Hematopoietic multipotent progenitor cell treated with erythropoietin and hydrocortisone succinate and interleukin-3 and kit ligand, for 6 days (in vitro differentiated cells): ENCODE measurements at places on chromosomes 2 and 18.

DNA sequence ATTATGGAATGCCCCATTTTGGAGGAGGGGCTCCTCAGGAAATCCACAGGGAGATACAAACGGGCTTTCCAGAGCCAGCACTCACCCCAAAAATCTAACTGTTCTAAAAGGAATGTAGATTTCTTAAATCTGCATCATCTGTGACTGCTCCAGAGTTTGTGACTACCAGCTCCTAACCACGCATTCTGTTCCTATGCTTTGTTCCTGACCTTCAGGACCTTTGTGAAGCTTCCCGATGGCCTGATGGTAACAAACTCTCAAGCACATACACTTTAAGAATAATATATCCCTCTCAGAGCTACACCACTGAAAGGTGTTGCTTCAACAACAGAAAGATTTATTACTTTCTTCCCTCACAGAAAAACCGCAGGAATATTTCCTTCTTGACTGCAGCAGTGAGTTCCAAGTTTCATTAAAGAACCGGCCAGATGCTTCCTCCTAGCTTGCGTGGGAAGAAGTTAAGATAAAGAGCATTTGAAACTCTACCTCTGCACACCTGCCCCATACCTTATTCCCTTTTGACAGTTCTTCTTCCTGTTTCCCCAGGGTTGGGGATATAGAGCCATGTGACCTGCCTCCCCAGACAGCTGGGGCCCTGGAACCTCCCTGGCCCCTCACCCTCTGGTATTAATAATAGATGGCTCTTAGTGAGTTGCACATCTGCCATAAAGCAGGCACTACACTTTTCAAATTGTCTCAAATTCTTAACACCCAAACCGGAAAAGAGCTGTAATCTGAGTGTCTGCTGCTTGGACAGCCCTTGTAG is 40.2 kb upstream of the EML4 start:
- DNase-seq = no peak

GRCh38 chr2:169260846-169261642 is 101.3 kb downstream of the LRP2 start:
- no peak for DNase-seq

DNA sequence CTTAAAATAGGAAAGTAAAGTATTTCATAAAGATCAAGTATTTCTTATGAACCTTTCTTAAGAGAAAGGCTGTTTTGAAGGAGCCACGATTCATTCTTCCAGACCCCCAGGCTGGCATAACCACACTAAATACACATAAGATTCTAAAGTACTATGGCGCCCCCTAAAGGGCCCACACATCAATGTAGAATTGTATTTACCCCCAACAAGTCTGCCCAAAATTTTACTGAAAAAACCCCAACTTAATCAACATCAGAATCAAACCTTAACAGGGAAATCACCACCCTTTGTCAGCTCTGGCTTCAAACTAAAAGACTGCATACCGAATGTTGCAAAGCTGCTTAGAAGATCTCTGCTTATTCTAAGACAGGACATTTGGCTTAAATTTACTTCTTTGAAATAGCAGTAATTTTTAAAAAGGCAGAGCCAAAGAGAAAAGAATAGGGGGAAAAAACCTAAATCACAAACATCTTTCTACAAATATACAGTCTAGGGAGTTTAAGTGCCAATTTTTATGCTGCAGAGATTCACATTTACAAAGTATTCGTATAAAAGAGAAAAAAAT is 20.4 kb upstream of the BCL2 start:
- DNase-seq = peak; percentile 87

GRCh38 chr2:189549449-189549832 is 31.1 kb downstream of the SLC40A1 start:
- DNase-seq = no peak

DNA sequence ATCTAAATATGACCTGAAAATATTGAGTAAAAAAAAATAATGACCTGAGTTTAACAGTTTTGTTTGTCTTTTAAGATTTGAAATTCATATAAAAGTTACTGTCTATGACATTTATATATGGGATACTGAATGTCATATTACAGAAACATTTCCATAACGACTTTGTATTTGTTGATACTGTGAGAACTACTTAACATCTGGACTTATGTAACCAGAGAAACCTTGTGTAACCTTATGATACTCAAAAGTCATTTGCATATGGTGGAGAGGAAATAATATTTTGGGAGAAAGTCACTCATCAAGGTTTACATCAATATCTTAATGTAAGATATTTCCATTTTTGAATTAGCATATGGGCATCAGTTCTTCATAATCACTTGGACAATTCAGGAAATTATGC is 12.6 kb downstream of the MFSD6 start:
- no peak for DNase-seq

GRCh38 chr2:197245829-197246804 is 64.5 kb downstream of the ANKRD44 start:
- no peak for DNase-seq

- DNase-seq = no peak
Observed at GRCh38 chr18:48815581-48816324, 135.0 kb downstream of the SMAD7 start.

DNA sequence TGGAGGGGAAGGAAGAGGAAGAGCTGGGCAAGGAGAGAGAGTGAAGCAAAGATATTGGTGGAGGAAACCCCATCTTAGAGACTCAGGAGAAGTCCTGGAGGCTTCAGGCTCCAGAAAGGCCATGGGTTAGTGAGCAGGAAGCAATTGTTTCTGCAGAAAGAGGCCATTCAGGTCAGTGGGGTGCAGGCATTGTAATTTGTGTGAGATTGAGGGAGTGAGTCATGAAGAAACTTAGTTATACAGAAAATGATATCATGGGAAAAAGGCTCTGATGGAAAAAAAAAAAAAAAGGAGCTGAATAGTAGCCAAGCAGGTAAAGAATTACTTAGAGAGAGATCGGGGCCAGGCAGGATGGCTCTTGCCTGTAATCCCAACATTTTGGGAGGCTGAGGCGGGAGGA is 4.0 kb downstream of the EMILIN2 start:
- DNase-seq = no peak

DNA sequence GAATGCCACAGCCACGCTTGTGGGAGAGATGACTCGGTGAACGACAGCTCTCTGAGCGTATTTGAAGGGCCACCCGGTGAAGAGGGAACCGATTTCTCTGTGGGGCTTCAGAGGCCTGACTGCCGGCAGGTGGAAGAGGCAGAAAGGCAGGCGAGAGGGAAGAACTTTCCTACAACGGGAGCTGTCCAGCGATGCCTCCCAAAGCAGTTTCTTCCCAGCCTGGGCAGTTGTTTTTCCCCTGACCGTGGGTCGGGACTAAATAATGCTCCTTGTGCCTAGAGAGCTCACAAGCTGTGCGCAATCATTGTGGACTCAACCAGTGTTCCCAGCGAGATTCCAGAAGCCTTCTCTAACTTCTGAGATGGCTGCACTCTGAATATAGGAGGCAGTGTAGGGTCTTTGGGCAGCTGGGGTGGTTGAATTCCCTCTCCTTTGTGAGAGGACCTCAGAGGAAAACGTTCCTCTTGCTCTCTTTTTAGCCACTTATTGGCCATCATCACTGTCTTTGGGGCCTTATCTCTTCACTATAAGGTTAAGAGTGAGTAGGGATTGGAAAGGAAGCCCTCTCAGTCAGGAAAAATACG is 710 bp downstream of the SEC11C start:
- DNase-seq = peak; percentile 41

DNA sequence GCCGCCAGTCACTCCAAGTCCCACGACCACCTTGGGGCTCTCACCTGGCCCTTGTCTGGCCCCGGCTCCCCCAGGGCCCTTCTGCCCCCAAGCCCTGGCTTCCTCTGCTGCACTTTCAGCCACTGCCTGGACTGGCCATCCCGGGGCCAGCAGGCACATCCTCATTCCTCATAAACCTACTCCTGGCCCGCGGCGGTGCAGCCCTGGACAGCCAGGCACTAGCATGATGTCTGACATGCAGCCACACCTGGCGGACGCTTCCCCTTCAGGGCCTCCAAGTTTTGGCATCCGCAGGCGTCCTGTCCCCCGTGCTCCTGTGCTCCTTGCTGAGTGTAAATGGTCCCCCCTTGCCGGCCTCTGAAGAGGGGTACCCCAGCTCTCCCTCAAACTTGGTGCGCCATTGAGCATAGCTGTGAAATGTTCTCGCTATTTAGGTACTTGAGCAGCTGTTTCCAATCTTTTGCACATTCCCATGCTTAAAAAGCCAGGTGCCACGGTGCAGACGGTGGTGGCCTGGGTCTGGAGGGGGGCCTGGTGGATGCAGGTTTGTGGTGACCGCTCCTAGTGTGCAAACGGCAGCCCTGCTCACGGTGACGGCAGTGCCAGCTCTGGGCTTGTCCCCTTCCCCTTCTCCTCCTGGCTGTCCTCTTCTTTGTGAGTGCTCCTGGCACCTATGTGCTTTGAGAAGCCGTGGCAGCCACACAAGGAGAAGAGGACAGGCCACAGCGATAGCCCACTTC is 123.8 kb downstream of the MBP start:
- DNase-seq = no peak

GRCh38 chr2:34332813-34333212 is 733.7 kb upstream of the FAM98A start:
- no peak for DNase-seq

DNA sequence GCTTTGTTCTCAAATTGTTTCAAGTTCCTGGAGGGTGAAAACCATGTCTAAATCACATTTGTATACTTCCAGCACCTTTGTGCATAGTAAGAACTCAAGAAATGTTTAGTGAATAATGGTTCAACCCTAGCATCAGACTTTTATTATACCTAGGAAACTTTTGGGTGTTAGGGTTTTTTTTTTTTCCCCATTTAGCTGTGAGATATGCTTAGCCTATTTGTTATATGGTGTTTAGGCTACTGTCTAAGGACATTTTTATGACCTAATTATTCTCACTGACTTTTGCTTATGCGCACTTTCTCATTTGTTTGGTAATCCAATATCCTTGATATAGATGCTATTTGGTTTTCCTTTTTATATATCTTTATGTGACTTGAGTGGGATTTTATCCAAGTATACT is 164.7 kb downstream of the PHLPP1 start:
- no peak for DNase-seq

- no peak for DNase-seq
Observed at GRCh38 chr18:46478796-46479195, 178.2 kb downstream of the LOXHD1 start.

DNA sequence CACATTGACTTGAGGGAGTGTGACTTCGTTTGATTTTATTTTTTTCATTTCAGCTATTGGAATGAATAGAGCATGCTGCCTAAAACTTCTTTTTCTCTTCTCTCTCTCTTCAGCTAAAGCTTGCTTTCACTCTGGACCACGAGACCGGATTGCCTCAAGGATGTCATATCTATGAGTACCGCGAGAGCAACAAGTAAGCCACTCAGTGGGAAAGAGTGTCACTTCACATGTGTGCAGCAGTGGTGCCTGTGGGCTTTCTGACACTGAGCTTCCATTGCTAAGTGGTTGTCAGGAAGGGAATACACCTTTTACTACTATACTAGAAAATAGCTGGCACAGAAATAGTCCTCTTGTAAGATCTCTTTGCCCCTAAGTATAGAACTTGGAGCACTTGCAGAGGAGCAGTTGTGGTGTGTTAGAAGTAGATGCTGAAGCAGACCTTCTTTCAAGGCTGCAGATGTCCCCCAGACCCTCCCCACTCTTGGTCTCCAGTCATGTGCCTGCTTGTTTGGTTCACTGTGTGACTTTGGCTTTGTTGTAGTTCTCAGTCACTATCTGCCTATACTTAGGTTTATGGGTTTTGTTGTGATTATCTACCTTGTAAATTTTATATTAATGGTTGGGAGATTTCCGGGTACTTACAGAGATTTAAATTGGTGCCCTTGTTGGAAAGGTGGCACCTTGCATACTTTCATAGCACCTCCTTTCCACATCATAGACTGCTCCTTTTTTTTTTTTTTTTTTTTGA is 78.5 kb upstream of the ALPP start:
- no peak for DNase-seq

- DNase-seq = no peak
Observed at GRCh38 chr18:74450626-74451025, 6.5 kb downstream of the DIPK1C start.

DNA sequence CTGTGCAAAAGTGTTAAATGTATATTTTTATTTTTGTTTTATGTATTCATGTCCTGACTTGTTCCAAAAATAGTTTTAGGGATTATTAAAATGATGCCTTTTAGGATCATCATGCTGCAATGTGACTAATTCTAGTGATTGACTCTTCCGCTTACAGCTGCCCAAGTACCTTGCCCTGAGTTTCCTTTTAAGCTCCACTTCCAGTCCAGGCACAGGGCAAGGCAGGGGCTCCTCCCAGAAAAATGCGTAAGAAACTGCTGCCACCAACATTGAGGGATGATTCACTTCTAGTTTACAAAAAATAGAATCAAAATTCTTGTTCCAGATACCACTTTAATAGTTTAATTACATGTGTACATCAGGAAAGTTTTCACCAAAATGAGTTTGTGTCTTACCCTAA is 116.4 kb downstream of the IRS1 start:
- DNase-seq = no peak

DNA sequence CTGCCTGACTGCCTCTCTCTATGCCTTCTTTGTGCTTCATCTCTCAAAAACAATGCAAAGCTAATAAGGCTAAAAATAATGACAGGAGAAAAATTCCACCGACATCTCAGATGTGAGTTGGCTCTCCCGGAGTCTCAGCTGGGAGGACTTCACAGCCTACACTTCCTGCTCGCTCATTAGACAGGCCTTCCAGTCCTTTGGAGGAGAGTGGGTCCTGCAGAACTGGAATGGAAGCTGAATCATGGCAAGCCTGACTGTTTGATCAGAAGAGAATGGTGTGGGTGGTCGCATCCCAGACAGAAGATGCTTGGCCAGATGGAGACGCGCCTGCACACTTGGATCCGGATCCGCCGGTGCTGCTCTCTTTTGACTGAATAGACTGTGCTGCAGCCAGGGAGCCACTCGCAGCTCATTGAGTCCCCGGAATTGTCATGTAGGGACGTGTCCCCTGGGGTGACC is 49.7 kb downstream of the TRIB2 start:
- no peak for DNase-seq

- no peak for DNase-seq
Observed at GRCh38 chr2:113672326-113672932, 45.4 kb downstream of the RABL2A start.

GRCh38 chr2:165833156-165833555 is 39.1 kb upstream of the GALNT3 start:
- no peak for DNase-seq

DNA sequence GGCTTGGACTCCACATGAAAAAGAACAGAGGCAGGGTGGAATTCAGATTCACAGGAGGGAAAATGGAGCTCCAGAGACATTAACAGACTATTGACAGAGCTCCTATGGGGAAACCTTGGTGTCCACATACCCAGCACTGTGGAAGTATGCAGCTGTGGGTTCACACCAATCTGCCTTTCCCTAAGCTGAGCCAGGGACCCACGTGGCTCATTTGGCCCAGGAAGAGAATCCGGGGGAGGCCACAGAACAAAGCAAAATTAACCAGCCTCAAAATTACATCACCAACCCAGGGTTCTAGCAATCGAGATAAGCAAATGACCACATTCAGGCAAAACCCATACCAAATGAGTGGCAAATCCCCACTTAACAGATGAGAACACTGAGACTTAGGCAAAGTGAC is 105.8 kb upstream of the TWIST2 start:
- DNase-seq = no peak

DNA sequence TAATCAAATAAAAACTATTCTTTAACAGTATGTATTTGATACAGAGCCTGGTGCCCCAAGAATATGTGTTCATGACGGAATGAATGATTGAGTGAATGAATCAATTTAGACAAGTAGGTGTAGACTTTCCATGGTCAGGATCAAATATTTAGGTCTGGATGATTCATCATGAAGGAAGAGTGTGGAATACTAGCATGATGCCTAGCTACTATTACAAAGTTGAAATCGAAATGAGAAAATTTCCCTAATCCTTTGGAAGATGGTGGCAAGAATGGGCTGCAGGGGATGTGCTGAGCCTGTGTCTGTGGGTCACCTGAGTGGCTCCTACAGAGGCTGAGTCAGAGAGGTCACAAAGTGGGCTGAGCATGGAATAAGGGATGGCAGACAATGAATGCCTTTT is 3.1 kb upstream of the MALT1 start:
- DNase-seq = no peak
